NCI-H2081 treated with DMSO at 0.1 percent for 48 hours (cell line): ENCODE measurements at places on chromosomes 4 and X.

- no peak for DNase-seq
Observed at GRCh38 chr4:119040694-119041185, 94.9 kb upstream of the MYOZ2 start.

GRCh38 chr4:6960628-6961412 lies 51.2 kb downstream of the TBC1D14 start:
- DNase-seq: no peak

- DNase-seq: no peak
Observed at GRCh38 chrX:33726281-33727160, 405.6 kb downstream of the FAM47A start.

- no peak for DNase-seq
Observed at GRCh38 chrX:23857363-23857762, 50.4 kb downstream of the APOO start.

DNA sequence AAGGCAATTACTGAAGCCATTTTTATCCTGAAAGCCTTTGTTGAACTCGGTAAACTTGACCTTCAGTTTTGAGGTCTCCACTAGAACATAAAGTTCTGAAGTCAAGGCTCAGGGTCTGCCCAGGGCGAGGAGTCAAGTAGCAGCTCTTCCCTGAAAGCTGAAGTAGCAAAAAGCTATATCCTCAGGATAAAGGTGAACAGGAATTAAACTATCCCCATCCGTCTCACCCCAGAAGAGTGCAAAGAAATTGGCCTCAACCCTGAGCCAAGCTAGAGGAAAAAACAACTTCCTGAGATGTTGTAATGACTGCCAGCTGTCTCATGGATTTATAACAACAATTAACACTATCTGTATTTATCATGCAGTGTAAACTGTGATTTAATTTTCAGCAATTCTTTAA lies 590.8 kb downstream of the SPRY1 start:
- no peak for DNase-seq

- DNase-seq: no peak
Observed at GRCh38 chr4:33226133-33226532, 2506.0 kb downstream of the PCDH7 start.

DNA sequence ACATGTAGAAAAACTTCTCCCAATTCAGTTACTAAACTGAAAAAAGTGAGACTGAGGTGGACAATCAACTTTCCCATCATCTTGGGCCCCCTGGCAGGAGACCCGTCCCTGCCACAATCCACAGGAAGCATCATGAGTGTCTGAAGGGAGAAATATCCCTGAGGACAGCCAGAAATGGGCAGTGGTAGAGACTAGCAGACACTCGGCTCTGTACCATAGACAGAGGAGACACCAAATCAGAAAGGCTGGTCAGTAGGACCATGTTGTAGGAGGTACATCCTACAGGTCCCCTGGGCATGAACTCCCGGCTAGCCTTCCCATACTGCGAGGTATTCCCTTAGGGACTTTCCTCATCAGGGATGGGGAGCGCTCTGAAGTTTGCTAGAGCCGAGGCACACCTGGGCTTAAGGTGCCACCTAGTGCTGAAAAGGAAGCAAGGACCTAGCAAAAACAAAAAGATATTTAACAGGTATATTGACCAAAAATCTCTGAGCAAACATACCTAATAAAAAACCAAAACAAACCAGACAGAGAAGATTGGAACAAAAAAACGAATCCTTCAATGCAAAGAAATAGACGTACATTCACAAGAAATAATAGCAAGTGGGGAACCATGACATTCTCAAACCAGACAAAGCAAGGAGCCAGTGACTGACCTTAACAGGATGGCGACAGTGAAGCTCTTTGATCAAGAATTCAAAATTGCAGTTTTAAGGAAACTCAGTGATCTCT lies 55.6 kb downstream of the HAUS3 start:
- no peak for DNase-seq

GRCh38 chrX:66021401-66021764 lies 18.5 kb downstream of the VSIG4 start:
- DNase-seq: no peak

GRCh38 chrX:55011294-55011693 lies 11.1 kb downstream of the APEX2 start:
- DNase-seq: no peak

- DNase-seq: no peak
Observed at GRCh38 chrX:30702736-30703135, 49.5 kb downstream of the GK start.

GRCh38 chr4:166594326-166594946 lies 639.9 kb downstream of the SPOCK3 start:
- DNase-seq: peak; percentile 53
